NCI-H748 treated with DMSO at 0.1 percent for 48 hours (cell line): ENCODE measurements at places on chromosomes 13 and 19.

GRCh38 chr19:10364644-10365043, 15.7 kb downstream of the TYK2 start:
- no peak for DNase-seq

DNA sequence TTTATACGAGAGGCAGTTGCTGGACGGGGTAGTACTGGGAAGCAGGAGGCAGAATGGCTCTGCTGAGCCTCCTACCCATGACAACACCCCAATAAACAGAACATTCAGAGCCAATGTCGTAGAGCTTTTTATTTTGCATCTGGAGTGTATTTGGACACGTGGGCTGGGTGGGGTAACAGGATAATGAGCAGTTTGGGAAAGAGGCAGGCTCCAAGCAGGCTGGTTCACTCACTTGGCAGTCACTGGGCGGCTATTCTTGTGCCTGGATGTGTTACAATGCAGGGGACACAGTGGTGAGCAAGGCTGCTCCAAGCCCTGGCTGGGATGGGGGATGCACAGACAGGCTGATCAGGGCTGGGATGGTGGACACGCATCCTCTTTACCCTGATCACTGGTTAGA, 9.5 kb downstream of the ACTMAP start:
- no peak for DNase-seq

DNA sequence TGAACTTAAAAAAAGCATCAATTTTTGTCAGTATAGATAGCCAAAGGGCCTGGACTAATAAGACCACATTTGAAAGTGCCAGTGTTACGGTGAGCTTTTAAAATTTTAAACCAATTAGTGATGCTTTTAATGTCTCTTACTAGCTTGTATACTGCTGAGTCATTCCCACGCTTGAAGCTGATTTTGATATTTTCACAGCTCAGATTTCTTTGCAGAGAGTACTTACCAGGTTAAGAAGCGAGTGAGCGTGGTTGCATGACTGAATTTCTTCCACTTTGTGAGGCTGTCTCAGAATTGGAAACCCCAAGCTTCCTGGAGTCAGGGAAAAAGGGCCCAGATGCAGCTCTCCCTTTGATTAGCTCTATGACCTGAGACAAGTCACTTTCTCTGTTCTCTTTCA, 74.5 kb upstream of the NBEA start:
- DNase-seq = no peak

GRCh38 chr13:87295636-87296035, 375.5 kb upstream of the SLITRK5 start:
- DNase-seq = no peak

- DNase-seq = peak; percentile 29
Measured at GRCh38 chr13:93951108-93951507, 528.4 kb downstream of the DCT start.
